ENCODE measurements at places on chromosomes 5 and 9. TPM values are rescaled to one million over a fixed set of nuclear protein-coding genes. Genes with fewer than 3 reads are reported as not detected.

- H3K4me1 ChIP-seq: no peaks in the 10 kb centered on the region
- H3K27me3 ChIP-seq: no peaks in the 10 kb centered on the region
- no peaks in the 10 kb centered on the region for H3K36me3 ChIP-seq
- no peak for DNase-seq
- H3K27ac ChIP-seq: no peak overlapping the region
Measured at GRCh38 chr5:65341835-65342234, 139.9 kb downstream of the ADAMTS6 start.

GRCh38 chr5:124630767-124631704, 115.4 kb downstream of the ZNF608 start:
- no peaks in the 10 kb centered on the region for H3K36me3 ChIP-seq
- H3K27ac ChIP-seq: no peak overlapping the region
- no peak for DNase-seq
- H3K27me3 ChIP-seq: no peaks in the 10 kb centered on the region
- H3K4me1 ChIP-seq: peaks cover 15% of the 10 kb centered on the region
- H3K4me3 ChIP-seq: no peak overlapping the region

DNA sequence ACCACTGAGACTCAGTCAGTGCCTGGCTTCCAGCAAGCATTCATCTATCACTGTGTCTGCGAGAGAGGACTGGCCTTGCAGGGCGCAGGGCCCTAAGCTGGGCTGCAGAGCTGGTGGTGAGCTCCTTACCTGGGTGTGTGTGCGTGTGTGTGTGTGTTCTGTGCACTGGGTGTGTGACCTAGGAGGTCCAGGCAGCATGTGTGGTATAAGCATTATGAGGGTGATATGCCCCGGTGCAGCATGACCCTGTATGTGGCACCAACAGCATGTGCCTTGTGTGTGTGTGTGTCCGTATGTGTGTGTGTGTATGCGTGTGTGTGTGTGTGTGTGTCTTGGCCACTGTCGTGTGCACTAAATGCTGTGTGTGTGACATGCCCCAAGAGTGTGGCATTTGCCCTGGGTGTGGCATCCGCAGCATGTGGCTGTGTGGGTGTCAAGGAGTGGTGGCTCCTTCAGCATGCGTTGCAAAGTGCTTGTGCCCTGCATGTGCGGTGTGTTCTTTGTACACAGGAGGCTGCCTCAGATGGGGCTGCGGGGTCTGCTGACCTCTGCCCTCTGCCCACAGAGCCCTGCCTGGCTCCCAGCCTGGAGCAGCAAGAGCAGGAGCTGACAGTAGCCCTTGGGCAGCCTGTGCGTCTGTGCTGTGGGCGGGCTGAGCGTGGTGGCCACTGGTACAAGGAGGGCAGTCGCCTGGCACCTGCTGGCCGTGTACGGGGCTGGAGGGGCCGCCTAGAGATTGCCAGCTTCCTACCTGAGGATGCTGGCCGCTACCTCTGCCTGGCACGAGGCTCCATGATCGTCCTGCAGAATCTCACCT, 3.3 kb downstream of the FGFR4 start:
- H3K4me1 ChIP-seq: peaks cover 10% of the 10 kb centered on the region
- peaks cover 5% of the 10 kb centered on the region for H3K27me3 ChIP-seq
- H3K4me3 ChIP-seq: no peak overlapping the region

DNA sequence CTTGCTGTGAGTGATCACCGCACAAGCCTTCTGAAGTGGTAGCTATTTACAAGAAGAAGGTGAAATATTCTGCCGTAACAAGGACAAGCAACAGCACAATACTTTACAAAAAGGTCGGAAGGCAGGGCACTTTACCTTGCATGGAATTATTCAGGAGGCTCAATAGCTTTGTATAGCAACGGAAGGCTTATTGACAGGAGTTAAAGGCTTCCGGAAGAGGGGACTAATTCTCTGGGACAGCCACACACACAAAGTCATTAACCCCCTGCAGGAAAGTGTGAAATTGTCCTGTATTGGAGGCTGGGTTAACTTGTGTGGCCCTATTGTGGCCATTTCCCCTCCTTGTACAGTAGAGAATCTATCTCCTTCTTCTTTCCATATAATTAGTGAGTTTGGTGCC, 199.3 kb upstream of the SEMA6A start:
- DNase-seq: no peak
- H3K27me3 ChIP-seq: no peaks in the 10 kb centered on the region
- no peaks in the 10 kb centered on the region for H3K36me3 ChIP-seq
- no peak overlapping the region for H3K4me3 ChIP-seq
- no peaks in the 10 kb centered on the region for H3K4me1 ChIP-seq

- no peak overlapping the region for H3K27ac ChIP-seq
- H3K4me1 ChIP-seq: no peaks in the 10 kb centered on the region
- no peaks in the 10 kb centered on the region for H3K36me3 ChIP-seq
- H3K4me3 ChIP-seq: no peak overlapping the region
- DNase-seq: no peak
Measured at GRCh38 chr5:106849266-106849665, 821.5 kb downstream of the EFNA5 start.

The PCDHB8 gene
- 0.95 TPM for total RNA-seq

DNA sequence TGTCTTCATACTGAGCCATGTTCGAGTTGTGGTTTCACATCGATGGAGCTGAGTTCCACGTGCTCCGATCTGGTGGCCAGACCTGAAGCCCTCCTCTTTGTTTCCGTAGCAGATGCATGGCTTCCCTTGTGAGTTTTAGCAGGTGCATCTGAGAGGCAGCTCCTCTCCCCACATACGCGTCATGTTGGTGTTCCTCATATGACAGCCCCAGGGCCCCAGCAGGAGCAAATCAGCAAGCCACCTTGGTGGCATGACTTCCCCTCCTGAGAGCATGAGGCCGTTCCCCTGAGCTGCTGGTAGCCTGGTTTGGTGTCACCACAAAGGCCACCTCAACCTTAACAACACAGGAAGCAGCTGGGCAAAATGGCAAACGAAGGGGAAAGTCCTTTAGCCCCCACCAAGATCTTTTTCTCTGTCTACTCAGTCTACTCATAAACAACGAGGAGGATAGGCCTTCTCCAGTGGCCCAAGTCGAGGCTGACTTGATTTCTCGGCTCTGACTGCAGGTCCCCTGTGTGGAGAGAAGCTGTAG, 5.9 kb downstream of the CYFIP2 start:
- no peaks in the 10 kb centered on the region for H3K36me3 ChIP-seq
- no peaks in the 10 kb centered on the region for H3K27me3 ChIP-seq
- no peaks in the 10 kb centered on the region for H3K4me1 ChIP-seq
- H3K4me3 ChIP-seq: no peak overlapping the region
- H3K27ac ChIP-seq: no peak overlapping the region

The LIFR gene
- 61.1 TPM for total RNA-seq

DNA sequence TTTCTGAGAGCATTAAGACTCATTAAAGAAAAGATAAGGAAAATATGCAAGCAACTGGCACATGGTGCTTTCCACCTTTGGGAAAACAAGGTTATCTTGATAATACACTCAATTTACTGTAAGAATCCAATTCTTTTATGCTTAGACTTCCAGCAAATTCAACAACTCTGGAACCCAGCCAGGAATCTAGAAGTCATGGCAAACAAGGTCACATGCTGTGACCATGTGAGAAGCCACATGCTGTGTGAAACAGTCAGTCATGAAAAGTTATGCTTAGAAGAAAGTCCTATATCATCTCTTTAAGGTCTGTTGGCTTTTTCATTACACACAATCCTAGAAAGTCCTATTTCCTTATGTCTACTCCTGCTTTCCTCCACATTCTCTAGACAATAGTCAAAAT, 581.8 kb upstream of the C9orf72 start:
- H3K4me3 ChIP-seq: no peak overlapping the region
- no peak overlapping the region for H3K27ac ChIP-seq
- H3K4me1 ChIP-seq: no peaks in the 10 kb centered on the region
- DNase-seq: no peak
- H3K36me3 ChIP-seq: no peaks in the 10 kb centered on the region

DNA sequence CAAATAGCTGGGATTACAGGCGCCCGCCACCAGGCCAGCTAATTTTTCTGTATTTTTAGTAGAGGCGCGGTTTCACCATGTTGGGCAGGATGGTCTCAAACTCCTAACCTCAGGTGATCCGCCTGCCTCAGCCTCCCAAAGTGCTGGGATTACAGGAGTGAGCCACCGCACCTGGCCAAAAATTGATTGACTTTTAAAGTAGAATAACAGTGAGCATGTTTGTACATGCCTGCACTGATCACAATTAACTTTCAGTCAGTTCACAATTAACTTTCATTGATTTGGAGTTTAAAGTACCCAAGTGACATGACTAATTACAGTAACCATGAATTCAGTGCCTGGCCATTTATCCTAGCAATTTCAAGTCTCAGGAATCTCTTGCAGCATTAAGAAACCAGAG, 61.3 kb downstream of the ANKH start:
- peak overlapping the region; percentile 52 for H3K27ac ChIP-seq
- no peak for DNase-seq
- H3K4me1 ChIP-seq: peaks cover 27% of the 10 kb centered on the region
- H3K4me3 ChIP-seq: peak overlapping the region; percentile 56
- no peaks in the 10 kb centered on the region for H3K36me3 ChIP-seq

Measured in thoracic aorta (tissue), 2 donors.